ENCODE measurements at places on chromosomes 1 and 21.

- H3K27me3 ChIP-seq = no peaks in the 10 kb centered on the region
- H3K36me3 ChIP-seq = no peaks in the 10 kb centered on the region
- no peak overlapping the region for H3K4me3 ChIP-seq
Measured at GRCh38 chr1:205756552-205756951, 6.6 kb upstream of the NUCKS1 start.

DNA sequence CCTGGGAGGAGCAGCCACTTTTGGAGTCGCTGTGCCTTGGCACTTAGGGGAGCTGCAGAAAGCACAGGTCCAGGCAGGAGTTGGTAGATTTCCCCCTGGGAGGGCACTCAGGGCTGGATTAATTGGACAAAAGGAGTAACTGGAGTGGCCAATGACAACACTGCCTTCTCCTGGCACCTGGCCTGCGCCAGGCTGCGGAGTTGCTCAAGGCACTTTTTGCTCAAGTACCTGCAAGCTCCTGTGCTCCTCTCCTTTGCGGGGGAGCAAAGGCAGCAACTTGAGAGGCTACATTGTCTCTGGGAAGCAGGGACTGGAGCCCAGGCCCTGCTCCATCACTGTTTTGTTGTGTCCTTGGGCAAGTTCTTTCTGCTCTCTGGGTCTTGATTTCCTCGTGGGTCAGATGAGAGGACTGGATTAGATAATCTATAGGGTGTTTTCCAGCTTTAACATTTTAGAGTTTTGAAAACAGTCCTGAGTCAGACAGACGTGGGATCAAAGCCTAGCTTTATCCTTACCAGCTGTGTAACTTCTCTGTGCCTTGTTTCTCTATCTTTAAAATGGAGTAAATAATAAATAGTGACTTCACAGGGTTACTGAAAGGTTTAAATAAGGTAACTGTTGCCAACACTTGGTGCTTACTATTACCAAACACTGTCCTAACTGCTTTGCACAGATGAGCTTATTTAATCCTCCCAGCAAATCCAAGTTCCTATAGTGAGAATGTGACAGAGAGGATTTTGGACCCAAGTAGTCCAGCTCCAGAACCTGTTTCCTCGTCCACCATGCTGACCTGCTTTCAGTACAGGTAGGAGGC, 18.0 kb upstream of the GRHL3 start:
- no peak overlapping the region for H3K27ac ChIP-seq
- H3K4me3 ChIP-seq = no peak overlapping the region
- H3K4me1 ChIP-seq = no peaks in the 10 kb centered on the region
- H3K27me3 ChIP-seq = peaks cover 1% of the 10 kb centered on the region

GRCh38 chr1:176480750-176481149, 17.8 kb downstream of the PAPPA2 start:
- no peaks in the 10 kb centered on the region for H3K36me3 ChIP-seq
- no peak overlapping the region for H3K4me3 ChIP-seq
- DNase-seq = no peak
- no peak overlapping the region for H3K27ac ChIP-seq
- H3K4me1 ChIP-seq = no peaks in the 10 kb centered on the region

- no peak overlapping the region for H3K4me3 ChIP-seq
- no peaks in the 10 kb centered on the region for H3K27me3 ChIP-seq
- no peaks in the 10 kb centered on the region for H3K4me1 ChIP-seq
- DNase-seq = no peak
Measured at GRCh38 chr1:52234708-52235107, 92.8 kb downstream of the ZFYVE9 start.

- H3K36me3 ChIP-seq = no peaks in the 10 kb centered on the region
- no peak overlapping the region for H3K4me3 ChIP-seq
- DNase-seq = no peak
- no peaks in the 10 kb centered on the region for H3K4me1 ChIP-seq
- peaks cover 1% of the 10 kb centered on the region for H3K27me3 ChIP-seq
Measured at GRCh38 chr1:186271032-186271431, 104.0 kb downstream of the TPR start.

- H3K27me3 ChIP-seq = peaks cover 8% of the 10 kb centered on the region
- peaks cover 31% of the 10 kb centered on the region for H3K4me1 ChIP-seq
- peaks cover 41% of the 10 kb centered on the region for H3K36me3 ChIP-seq
Measured at GRCh38 chr1:154546264-154547063, 12.0 kb downstream of the UBE2Q1 start.

- H3K27me3 ChIP-seq = no peaks in the 10 kb centered on the region
- no peak overlapping the region for H3K4me3 ChIP-seq
Measured at GRCh38 chr1:121538943-121539575, 354.3 kb downstream of the SRGAP2C start.

GRCh38 chr21:33238565-33239255, 9.0 kb downstream of the IFNAR2 start:
- peaks cover 11% of the 10 kb centered on the region for H3K4me1 ChIP-seq
- DNase-seq = no peak
- no peak overlapping the region for H3K27ac ChIP-seq
- H3K4me3 ChIP-seq = peak overlapping the region; percentile 37
- H3K27me3 ChIP-seq = peaks cover 5% of the 10 kb centered on the region
- peaks cover 48% of the 10 kb centered on the region for H3K36me3 ChIP-seq

- peak overlapping the region; percentile 38 for H3K27ac ChIP-seq
- peaks cover 17% of the 10 kb centered on the region for H3K27me3 ChIP-seq
Measured at GRCh38 chr1:159929155-159930051, 4.1 kb upstream of the TAGLN2 start.

GRCh38 chr21:34825101-34825500, 156.3 kb downstream of the CLIC6 start:
- H3K4me3 ChIP-seq = no peak overlapping the region
- no peaks in the 10 kb centered on the region for H3K4me1 ChIP-seq
- H3K27ac ChIP-seq = no peak overlapping the region
- DNase-seq = no peak
- H3K27me3 ChIP-seq = no peaks in the 10 kb centered on the region
- H3K36me3 ChIP-seq = peaks cover 36% of the 10 kb centered on the region

DNA sequence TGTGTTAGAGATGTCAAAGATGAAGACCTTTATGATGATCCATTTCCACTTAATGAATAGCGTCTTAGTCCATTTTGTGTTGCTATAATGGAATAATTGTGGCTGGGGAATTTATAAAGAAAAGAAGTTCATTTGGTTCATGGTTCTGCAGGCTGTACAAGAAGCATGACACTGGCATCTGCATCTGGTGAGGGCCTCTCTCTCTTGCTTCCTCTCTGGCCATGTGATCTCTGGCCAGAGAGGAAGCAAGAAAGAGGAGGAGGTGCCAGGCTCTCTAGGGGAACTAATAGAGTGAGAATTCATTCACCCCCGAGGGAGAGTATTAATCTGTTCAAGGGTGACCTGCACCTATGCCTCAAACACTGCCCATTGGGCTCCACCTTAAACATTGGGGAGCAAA, 242.8 kb downstream of the DISC1 start:
- peaks cover 14% of the 10 kb centered on the region for H3K27me3 ChIP-seq
- H3K4me1 ChIP-seq = peaks cover 28% of the 10 kb centered on the region
- no peak for DNase-seq

DNA sequence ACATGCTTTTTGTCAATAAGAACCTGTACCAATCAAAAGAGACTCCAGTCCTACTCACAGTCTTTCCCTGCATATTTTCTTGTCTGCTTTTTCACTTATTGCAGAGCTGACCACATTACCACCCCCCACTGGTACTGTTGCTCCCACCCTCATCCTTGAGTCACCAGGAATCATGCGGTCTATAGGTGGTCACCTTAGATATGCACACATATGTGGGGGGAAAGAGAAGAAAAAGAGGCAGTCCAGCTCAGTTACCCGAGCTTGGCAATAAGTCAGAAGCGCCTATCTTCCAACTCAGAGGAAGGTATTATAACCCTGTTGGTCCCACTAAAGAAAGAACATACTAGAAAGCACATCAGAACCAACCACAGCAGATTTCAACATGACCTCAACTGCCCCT, 119.2 kb downstream of the SMYD2 start:
- no peak overlapping the region for H3K4me3 ChIP-seq
- peaks cover 3% of the 10 kb centered on the region for H3K27me3 ChIP-seq
- no peak for DNase-seq
- peaks cover 10% of the 10 kb centered on the region for H3K4me1 ChIP-seq
- peaks cover 18% of the 10 kb centered on the region for H3K36me3 ChIP-seq

- H3K27ac ChIP-seq = no peak overlapping the region
- no peak overlapping the region for H3K4me3 ChIP-seq
- H3K4me1 ChIP-seq = no peaks in the 10 kb centered on the region
- no peaks in the 10 kb centered on the region for H3K36me3 ChIP-seq
- H3K27me3 ChIP-seq = no peaks in the 10 kb centered on the region
Measured at GRCh38 chr1:24619376-24619775, 23.7 kb upstream of the SRRM1 start.

DNA sequence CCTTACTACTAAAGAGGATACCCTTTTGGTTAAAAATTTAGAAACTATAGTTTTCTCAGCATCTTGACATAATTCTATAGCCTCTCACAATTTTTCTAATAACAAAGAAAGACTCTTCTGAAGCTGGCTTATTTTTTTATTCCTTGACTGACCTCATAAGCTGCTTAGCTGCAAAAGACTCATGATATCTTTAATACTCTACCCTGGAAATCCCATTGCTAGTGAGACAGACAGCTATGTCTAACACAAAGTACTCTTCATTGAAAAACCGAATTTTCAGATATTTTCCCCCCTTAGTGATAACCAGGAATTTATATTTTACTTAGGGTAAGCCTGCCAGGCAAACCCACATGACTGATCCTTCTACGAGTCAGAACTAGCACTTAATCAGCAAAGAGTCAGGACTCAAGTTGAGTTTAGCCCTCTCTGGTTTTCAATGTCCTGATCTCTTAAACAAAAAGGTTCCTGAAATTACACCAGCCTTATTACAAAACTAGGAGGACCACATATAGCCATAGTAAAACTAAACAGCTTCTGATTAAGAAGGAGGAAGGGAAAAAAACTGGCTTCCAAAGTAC, 56.9 kb downstream of the ENAH start:
- no peak for DNase-seq
- no peak overlapping the region for H3K4me3 ChIP-seq
- H3K4me1 ChIP-seq = no peaks in the 10 kb centered on the region
- H3K27ac ChIP-seq = no peak overlapping the region

DNA sequence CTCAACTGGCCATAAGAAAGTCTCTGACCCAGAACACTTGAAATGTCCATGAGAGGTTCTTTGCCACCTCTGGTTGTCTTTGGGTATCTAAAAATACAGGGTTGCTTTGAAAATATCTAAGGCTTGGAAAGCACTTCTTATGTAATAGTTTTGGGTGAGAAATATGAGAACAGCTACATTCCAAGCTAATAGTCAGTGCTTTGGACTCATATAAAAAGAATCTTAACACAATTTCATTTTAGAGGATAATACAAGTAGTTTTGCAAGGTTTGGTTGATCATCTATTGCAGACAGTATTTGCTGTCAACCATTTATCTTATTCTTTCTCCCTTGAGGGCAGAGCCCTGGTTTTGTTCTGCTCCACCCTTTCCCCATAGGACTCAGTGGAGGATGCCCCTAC, 207.5 kb downstream of the KCNK2 start:
- no peaks in the 10 kb centered on the region for H3K27me3 ChIP-seq
- H3K27ac ChIP-seq = no peak overlapping the region
- H3K36me3 ChIP-seq = no peaks in the 10 kb centered on the region
- H3K4me1 ChIP-seq = no peaks in the 10 kb centered on the region

DNA sequence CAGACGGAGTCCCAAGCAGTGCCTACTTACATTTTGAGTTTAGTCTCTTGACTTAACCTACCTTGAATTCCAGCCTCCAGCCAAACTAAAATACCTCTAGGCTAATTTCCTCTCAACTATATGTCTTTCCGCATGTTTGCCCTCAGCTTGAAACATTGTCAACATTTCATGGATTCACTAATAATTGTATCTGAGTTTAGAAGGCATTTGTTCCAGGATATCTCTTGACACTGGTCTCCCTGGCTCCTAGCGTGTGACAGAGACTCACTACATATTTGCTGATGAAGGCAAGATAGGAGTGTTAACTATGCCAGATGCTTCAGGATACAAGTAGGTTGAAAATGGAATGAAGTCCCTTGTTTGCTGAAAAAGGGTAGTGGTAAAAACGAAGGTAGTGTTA, 136.1 kb downstream of the GREM2 start:
- DNase-seq = no peak
- H3K4me3 ChIP-seq = no peak overlapping the region
- peaks cover 5% of the 10 kb centered on the region for H3K27me3 ChIP-seq
- H3K36me3 ChIP-seq = no peaks in the 10 kb centered on the region
- peaks cover 22% of the 10 kb centered on the region for H3K4me1 ChIP-seq

- H3K27ac ChIP-seq = peak within 1 kb of the TSS; percentile 94
- H3K36me3 ChIP-seq = no peaks in the 10 kb centered on the region
- peak within 1 kb of the TSS; percentile 96 for H3K4me3 ChIP-seq
- peaks cover 14% of the 10 kb centered on the region for H3K4me1 ChIP-seq
- peaks cover 12% of the 10 kb centered on the region for H3K27me3 ChIP-seq
Measured at GRCh38 chr21:17512253-17513213, at the start of gene CXADR. Gene CXADR, plus strand, starts transcription at chr21:17513043. Its CDS starts 87 bp downstream, at chr21:17513130.

GRCh38 chr1:62024690-62025089, 170.0 kb upstream of the L1TD1 start:
- DNase-seq = no peak
- no peaks in the 10 kb centered on the region for H3K27me3 ChIP-seq
- no peak overlapping the region for H3K27ac ChIP-seq
- no peaks in the 10 kb centered on the region for H3K36me3 ChIP-seq

DNA sequence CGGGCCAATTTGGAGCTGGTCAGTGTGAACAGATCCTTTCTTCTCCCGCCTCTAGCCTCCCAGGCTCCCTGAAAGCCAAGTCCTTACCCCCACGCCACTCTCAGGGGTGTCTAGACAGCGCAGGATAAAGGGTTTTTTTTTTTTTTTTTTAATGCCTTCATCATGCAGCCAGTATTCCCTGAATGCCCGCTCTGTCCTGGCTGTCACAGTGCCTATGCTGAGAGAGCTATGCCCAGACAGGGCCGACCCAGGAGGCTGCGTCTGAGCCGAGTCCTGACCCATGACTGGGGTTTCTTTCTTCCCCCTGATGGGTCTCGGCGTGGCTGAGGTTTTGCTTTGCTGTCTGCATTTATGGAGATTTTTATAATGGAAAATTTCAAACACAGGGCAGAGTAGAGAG, 18.3 kb downstream of the SPSB1 start:
- no peak overlapping the region for H3K27ac ChIP-seq
- DNase-seq = no peak
- H3K4me1 ChIP-seq = peaks cover 2% of the 10 kb centered on the region
- peaks cover 8% of the 10 kb centered on the region for H3K27me3 ChIP-seq

DNA sequence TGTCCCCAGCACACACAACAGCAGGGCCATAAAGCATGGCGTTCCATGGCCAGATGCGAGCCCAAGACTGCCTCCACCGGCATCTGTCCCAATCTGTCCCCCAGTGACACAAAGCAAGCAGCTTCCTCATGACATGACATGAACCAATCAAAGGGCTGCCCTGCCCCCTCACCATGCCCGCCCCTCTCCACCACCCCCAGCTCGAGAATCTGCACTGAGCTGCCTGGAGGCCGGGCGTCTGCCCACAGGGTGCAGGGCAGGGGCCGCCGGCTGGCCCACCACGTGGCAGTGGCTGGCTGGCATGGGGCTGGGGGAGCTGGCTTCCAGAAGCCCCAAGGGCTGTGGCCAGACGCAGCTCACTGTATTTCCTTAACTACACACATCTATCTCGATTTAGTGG, 27.8 kb downstream of the WNT9A start:
- H3K4me3 ChIP-seq = no peak overlapping the region
- peak overlapping the region; percentile 8 for H3K27ac ChIP-seq
- H3K36me3 ChIP-seq = peaks cover 3% of the 10 kb centered on the region

GRCh38 chr1:62561306-62561705, 36.0 kb upstream of the ANGPTL3 start:
- no peak for DNase-seq
- no peak overlapping the region for H3K4me3 ChIP-seq
- H3K36me3 ChIP-seq = peaks cover 9% of the 10 kb centered on the region
- H3K27me3 ChIP-seq = peaks cover 6% of the 10 kb centered on the region
- H3K27ac ChIP-seq = no peak overlapping the region

- no peaks in the 10 kb centered on the region for H3K4me1 ChIP-seq
- H3K27ac ChIP-seq = no peak overlapping the region
- H3K4me3 ChIP-seq = no peak overlapping the region
- peaks cover 8% of the 10 kb centered on the region for H3K27me3 ChIP-seq
- no peak for DNase-seq
Measured at GRCh38 chr21:45022736-45023135, 51.6 kb upstream of the ADARB1 start.

Measured in endothelial cell (in vitro differentiated cells).